Tongue (tissue), 3 donors: ENCODE measurements at places on chromosomes 12 and 14. TPM values are rescaled to one million over a fixed set of nuclear protein-coding genes. Genes with fewer than 3 reads are reported as not detected.

PTHLH gene
- total RNA-seq: 3.4 TPM

DNA sequence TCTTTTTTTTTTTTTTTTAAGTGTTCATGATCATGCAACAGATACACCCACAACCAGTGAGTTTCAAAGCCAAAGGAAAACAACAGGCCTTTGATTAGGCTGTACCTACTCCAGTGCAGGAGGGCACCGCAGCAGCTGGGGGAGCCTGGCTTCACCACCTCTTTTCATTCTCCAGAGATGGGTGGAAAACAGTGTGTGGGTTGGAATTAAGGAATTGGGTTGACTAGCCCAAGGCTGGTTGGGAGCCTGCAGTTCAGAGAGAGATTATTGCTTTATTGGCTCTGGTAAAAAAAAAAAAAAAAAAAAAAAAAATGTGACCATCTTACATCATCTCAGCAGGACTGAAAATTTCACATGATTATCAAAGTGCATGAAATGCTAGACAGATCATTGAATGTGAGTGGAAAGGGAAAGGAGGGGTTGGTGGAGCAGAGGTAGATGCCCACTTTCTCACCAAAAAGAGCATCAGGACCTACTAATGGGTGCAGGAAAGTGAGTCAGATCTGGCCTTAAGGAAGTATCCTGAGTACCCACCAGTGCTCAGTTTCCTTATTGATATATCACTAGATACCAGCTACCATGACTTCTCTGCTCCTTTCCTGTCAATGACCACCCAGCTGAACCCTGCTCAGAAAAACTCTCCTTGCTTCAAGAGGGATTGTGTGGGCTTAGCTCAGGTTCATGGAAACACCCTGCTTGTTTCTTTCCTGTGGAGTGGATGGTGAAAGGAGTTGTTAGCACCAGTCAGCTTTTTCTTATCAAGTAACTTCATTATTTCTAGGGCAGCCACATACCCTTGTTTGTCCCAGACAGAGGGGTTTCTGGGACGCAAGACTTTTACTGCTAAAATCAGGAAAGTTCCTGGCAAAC is 54.8 kb upstream of the DYRK2 start:
- DNase-seq: no peak

- peak; percentile 21 for DNase-seq
These were observed 114.2 kb downstream of the PDE3A start for GRCh38 chr12:20482491-20483054.

LMNTD1 gene
- total RNA-seq: not detected

- DNase-seq: no peak
These were observed 74.2 kb downstream of the TESC start for GRCh38 chr12:117024961-117025480.

DNA sequence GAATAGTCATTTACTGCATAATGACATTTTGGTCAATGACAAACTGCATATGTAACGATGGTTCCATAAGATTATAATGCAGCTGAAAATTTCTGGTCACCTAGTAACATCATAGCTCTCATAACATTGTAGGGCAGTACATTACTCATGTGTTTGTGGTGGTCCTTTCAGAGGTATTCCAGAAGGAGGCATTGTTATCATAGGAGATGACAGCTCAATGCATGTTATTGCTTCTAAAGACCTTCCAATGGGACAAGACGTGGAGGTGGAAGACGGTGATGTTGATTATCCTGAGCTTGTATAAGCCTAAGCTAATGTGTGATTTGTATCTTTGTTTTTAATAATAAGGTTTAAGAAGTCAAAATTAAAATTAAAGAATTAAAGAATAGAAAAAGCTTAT is 43.8 kb upstream of the TSPAN11 start:
- DNase-seq: peak; percentile 37

DNA sequence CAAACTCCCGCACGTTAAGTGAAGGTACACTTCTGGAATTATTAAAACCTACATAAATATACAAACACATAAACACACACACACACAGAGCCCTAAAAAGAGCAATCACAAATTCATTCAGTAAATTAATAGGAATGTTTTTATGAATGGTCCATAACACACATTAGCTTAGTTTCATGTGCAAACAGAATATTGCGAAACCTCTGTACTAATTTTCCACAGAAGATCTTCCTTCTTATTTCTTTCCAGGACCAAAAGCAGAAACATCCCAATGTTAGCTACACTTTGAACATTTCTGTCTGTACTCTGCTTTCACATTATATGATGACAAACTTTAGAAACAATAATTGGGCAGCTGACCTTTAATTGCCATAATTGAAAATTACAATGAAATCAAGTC is 101.6 kb downstream of the SOX5 start:
- no peak for DNase-seq

- peak; percentile 91 for DNase-seq
These were observed 1197.5 kb downstream of the LRFN5 start for GRCh38 chr14:42804141-42804540.

DNA sequence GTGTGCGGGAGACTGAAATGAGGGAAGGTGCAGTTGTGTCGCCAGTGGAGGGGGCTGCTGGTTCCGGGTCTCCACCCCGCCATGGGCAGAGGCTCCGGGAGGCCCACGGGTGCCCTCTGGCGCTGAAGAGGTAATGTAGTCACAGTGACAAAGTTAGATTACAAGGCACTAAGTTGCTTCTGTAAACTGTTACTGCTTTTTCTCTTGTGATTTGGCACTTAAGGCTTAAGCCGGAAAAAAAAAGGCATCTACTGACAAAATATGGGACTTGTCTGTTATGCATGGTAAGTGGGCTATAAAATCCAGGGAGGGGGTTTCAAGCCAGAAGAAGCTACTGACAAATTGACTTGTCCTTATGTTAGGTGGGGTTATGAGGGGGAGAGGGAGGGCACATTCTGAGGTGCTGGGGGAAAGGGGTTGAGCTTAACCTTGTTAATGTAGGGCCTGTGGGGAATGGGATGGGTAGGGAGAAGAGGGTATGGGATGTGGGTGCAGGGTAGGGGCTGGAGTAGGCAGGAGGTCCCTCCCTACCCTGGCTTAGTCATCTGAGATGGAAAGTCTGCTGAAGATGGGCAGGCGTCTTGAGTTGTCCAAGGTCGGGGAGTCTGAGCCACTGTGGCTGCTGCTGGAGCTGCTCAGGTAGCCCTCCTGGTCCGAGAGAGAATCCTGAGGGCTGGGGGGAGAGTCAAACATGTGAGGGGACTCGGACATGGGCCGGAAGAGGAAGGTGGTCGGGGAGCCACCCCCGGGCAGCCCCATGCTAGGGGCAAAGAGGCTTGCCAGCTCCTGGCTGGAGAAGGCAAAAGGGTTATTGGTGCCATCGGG is 3.7 kb downstream of the ZFP36L1 start:
- DNase-seq: peak; percentile 93

GLIPR1L1 gene
- not detected for total RNA-seq

- no peak for DNase-seq
These were observed 2.5 kb downstream of the SLC7A7 start for GRCh38 chr14:22812744-22813143.

KRT8 gene
- 42.0 TPM for total RNA-seq

DNA sequence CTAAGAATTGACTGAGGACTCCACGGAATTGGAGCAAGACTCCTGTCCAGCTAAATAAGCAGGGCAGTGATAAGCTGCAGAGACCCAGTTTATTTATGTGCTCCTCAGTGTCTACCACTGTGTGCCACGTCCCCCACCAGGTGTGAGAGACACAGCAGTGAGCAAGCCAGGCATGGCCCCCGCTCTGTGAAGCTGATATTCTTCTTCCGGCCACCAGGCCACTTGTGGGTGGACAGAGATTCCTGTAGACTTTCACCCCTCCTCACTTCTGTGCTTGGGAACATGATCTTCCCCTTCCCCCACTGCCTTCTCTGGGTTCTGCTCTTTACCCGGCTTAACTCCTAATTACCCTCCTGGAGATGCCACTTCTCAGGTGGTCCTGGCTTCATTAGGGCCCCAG is 21.3 kb downstream of the BRAP start:
- no peak for DNase-seq

GRCh38 chr14:88765130-88765529 is 27.6 kb downstream of the EML5 start:
- no peak for DNase-seq

STRAP gene
- total RNA-seq: 60.3 TPM

DNA sequence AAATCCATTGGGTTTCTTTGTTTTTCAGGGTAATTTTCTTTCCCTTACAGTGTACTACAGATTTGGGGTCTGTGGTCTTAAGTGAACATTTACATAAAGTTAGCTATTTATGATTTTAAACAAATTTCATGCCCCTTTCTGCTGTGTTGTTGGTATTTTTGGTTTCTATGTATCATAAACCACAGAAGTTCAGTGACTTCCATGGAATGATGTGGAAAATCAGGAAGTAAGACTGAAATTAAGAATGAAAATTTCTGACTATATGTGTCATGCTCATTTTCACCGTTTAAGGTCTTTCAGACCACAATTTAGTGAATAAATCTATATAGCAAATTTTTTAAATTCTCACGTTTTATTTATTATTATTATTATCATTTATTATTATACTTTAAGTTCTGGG is 31.7 kb downstream of the ETV6 start:
- DNase-seq: no peak

- DNase-seq: peak; percentile 35
These were observed 45.0 kb downstream of the PPP1R13B start for GRCh38 chr14:103802356-103802755.

DNA sequence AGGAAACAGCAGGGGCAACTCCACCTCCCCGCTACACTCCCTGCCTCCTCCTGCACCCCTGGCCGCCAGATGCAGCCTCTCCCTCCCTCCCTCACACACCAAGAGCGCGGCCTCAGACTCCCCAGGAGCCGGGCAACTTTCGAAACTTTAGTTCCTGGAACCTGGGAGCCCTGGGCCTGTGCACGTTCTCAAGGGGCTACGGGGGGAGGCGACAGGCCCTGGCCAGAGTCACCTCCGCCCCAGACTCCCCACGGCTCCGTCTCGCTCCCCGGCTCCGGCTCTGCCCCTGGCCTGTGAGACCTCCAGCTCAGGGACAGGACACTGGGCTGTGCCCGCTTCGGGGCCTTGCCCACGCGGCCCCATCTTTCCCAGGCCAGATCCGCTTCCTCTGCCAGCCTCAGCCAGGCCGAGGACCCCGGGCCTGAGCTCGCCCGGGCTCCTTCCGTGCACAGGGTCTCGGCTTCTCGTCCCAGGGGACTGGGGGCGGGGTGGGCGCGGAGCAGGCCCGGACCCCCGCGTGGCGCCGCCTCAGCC is 5.5 kb downstream of the AMN start:
- peak; percentile 28 for DNase-seq

CBLN3 gene
- 1.3 TPM for total RNA-seq

DNA sequence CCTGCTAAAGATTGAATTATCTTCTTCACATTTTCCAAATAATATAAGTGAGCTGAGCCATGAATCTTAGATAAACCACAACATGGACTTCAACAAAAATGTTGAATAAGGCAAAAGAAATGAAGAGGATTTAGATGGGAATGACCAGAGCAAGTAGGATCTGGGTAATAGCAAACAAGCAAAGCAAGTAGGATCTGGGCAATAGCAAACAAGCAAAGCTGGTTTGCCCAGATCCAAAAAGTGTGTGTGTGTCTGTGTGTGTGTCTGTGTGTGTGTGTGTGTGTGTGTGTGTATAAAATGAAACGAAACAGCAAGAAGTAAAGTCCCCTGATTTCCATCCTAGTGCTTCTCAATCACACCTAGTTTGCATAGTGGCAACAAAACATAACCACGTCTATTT is 549.1 kb downstream of the RERGL start:
- DNase-seq: no peak

FOXG1 gene
- total RNA-seq: 0.10 TPM

SIX4 gene
- total RNA-seq: 30.6 TPM

PITPNM2 gene
- 10.4 TPM for total RNA-seq
